ENCODE measurements at places on chromosomes 4 and X. TPM values are rescaled to one million over a fixed set of nuclear protein-coding genes. Genes with fewer than 3 reads are reported as not detected.
A peak's percentile ranks its signal among the peaks of the same experiment; 100 is the strongest.

- no peak overlapping the region for H3K27ac ChIP-seq
- peak overlapping the region; percentile 75 for H3K4me3 ChIP-seq
- H3K4me1 ChIP-seq = peaks cover 7% of the 10 kb centered on the region
- no peaks in the 10 kb centered on the region for H3K36me3 ChIP-seq
Observed at GRCh38 chr4:145732001-145732815, 52.3 kb downstream of the C4orf51 start.

GRCh38 chr4:32876546-32876945, 2156.4 kb downstream of the PCDH7 start:
- no peak overlapping the region for H3K27ac ChIP-seq
- no peaks in the 10 kb centered on the region for H3K36me3 ChIP-seq
- no peak for DNase-seq
- H3K4me3 ChIP-seq = no peak overlapping the region
- no peaks in the 10 kb centered on the region for H3K27me3 ChIP-seq

DNA sequence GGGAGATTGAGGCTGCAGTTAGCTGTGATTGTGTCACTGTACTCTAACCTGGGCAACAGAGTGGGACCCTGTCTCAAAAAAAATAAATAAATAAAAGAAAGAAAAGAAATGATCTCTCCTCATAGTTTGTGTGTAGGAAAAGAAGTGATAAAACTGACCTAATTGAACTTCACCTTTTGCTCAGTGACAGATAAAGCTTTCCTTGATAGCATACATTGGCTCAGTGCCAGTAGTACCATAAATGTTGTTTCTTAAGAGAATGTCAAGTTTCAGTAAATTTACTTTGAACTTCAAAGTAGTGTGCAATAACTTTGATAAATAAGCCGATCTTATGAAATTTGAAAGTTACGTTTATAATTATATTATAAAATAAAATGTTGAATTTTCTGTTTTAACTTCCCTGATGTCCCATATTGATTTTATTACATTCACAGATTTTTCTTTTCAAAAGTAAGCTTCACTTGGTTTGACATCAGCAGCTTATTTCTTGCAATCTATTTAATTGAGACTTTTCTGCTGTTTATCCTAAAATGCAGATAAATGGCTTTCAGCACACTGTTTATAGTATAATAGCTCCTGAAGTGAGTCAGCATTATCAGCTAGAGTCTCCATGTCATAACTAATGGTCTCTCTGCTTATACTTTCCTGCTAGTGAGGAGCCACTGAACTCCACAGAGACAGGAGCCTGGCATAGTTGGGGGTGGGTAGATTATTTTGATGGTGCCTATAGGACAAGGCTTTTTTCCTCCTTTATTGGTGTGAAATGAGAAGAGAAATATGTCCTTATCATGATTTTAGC, 330.1 kb downstream of the BMPR1B start:
- DNase-seq = no peak
- H3K36me3 ChIP-seq = no peaks in the 10 kb centered on the region
- no peaks in the 10 kb centered on the region for H3K27me3 ChIP-seq
- H3K27ac ChIP-seq = no peak overlapping the region

GRCh38 chrX:97854086-97854485, 970.4 kb downstream of the RPA4 start:
- no peak overlapping the region for H3K4me3 ChIP-seq
- H3K27me3 ChIP-seq = no peaks in the 10 kb centered on the region
- no peaks in the 10 kb centered on the region for H3K36me3 ChIP-seq
- H3K27ac ChIP-seq = no peak overlapping the region
- no peak for DNase-seq

- no peak for DNase-seq
- no peaks in the 10 kb centered on the region for H3K27me3 ChIP-seq
- H3K4me3 ChIP-seq = no peak overlapping the region
- no peaks in the 10 kb centered on the region for H3K4me1 ChIP-seq
Observed at GRCh38 chr4:66959207-66959606, 586.1 kb downstream of the CENPC start.

DNA sequence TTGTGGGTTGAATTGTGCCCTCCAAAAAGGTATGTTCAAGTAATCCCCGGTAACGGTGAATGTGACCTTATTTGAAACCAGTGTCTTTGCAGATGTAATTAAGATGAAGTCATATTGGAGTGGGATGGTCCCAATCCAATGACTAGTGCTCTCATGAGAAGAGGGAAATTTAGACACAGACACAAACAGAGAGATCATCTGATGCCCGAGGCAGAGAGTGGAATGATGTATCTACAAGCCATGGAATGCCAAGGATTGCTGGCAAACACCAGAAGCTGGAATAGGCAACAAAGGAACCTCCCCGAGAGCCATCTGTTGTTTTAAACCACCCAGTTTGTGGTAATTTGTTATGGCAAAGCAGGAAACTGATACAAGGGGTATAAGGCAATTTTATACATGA, 35.1 kb downstream of the RPS6KA3 start:
- H3K27ac ChIP-seq = no peak overlapping the region
- H3K4me1 ChIP-seq = peaks cover 12% of the 10 kb centered on the region
- no peak overlapping the region for H3K4me3 ChIP-seq
- peaks cover 32% of the 10 kb centered on the region for H3K36me3 ChIP-seq
- no peaks in the 10 kb centered on the region for H3K27me3 ChIP-seq

DNA sequence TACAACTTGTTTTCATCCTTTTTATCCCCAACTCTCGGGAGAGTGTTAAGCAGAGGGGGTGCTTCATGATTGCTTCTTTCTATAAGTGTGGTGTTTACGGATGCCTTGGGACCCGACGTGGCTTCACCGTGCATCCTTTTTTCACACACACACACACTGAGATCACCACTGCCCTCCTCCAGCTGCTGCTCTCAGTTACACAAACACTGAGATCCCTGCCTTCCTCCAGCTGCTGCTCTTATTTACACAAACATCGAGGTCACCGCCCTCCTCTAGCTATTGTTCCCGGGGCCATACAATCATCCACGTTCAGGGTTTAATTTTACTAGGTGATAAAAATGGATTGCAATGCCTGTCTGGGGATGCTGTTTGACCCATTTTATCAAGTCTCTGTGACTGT, 155.4 kb upstream of the FAM9B start:
- no peaks in the 10 kb centered on the region for H3K36me3 ChIP-seq
- H3K4me3 ChIP-seq = no peak overlapping the region

DNA sequence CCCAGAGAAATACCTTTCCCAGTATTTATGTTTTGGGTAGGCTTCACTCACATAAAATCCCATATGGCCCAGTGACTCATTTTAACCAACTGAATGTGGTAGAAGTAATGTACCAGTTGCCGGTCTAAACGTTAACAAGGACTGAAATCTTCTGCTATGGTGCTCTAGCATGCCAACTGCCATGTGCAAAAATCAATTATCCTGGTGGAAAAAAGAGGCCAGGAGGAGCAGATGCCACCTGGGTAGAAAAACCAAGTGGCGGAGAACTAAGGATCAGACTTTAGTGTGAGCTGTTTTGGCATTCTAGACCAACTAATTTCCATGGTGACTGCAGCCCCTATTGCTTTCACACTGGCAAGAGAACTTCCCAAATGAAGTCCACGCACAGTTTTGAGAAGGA, 1660.7 kb upstream of the ADGRL3 start:
- no peak for DNase-seq
- no peak overlapping the region for H3K27ac ChIP-seq
- H3K27me3 ChIP-seq = no peaks in the 10 kb centered on the region
- H3K36me3 ChIP-seq = no peaks in the 10 kb centered on the region

DNA sequence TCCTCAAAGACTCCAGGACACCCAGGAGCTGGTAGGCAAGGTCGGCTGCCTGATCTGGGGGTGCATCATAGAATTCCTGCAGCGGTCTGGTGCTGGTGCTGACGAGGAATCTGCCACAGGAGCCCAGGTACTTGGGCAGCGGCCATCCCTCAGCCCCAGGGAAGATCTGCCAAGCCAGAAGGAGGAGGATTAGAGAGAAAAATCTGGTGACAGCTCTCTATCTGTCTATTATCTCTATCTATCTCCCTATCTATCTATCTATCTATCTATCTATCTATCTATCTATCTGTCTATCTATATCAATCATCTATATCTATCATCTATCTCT, 46.7 kb downstream of the DIPK2B start:
- no peak overlapping the region for H3K27ac ChIP-seq
- H3K27me3 ChIP-seq = no peaks in the 10 kb centered on the region
- H3K36me3 ChIP-seq = no peaks in the 10 kb centered on the region
- no peaks in the 10 kb centered on the region for H3K4me1 ChIP-seq
- DNase-seq = no peak

DNA sequence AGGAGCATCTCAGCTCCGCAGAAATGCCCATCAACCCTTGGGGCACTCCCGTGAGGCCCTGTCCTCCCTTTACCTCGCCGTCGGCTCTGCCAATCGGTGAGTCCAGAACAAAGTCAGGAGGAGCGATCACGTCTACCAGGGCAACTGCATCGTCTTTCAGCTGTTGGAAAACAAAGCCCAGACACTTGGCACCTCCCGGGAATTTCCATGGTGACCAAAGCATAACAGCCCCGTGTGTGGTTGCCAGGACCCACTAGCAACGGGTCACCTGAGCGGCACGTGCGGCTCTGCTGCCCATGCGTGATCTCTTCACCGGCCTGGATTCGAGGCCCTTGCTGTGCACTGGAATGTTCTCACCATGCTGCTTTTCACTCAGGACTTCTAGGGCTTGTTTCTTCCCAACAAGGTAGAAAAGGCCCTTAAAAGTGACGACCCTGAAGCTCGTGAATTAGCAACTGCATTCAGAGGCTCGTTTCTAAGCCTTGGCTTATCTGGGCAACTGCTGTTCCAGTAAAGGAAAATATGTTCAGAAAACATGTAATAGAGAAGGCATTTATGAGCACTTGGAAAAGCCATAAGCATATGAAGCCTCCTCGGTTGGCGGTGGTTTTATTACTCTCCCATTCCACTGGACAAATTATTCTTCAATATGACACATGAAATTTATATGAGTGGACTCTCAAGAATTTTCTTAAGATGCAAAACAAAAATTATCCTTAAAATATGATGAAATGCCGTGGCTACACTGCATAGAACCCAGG, 69.5 kb downstream of the ACOX3 start:
- no peak overlapping the region for H3K4me3 ChIP-seq
- no peaks in the 10 kb centered on the region for H3K27me3 ChIP-seq
- H3K27ac ChIP-seq = no peak overlapping the region
- H3K36me3 ChIP-seq = peaks cover 5% of the 10 kb centered on the region
- H3K4me1 ChIP-seq = no peaks in the 10 kb centered on the region

DNA sequence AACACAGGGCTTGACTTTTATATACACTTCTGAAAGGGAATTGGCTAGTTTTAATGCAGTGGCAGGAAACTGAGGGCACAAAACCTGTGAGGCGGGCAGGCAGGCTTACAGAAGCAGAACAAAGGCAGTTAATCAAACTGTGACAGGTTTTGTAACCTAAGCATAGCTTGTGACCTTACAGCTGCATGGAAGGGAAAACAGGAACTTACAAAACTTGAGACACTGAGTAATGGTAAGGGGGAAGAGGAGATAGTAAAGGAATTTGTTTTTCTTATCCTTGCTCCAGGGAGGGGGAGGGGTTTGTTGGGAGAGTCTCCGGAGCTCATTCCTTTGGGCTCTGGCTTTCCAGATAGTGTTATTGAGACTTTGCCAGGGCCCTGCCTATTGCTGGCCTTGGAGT, 55.6 kb downstream of the SLITRK4 start:
- no peak overlapping the region for H3K4me3 ChIP-seq
- no peaks in the 10 kb centered on the region for H3K27me3 ChIP-seq
- H3K4me1 ChIP-seq = no peaks in the 10 kb centered on the region
- H3K27ac ChIP-seq = no peak overlapping the region

DNA sequence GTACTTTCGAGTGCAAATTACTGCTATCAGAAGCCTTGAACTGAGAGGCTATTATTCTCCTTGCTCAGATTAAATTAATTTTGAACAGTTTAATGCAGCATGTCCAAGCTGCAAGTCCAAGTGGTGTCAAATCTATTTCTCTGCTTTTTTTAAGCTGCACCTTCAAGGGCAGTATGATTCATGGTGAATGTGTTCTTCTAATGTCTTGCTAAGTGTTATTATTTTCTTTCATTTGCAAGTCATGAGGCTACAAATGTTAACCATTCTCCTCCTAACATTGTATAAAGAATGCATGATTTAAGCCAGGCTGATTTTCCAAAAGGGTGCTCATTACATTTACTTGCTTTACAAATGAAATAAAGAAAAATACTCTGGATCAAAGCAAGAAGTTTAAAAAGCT, 200.4 kb downstream of the TEX13C start:
- H3K27ac ChIP-seq = no peak overlapping the region
- H3K4me1 ChIP-seq = no peaks in the 10 kb centered on the region
- H3K36me3 ChIP-seq = no peaks in the 10 kb centered on the region
- no peak overlapping the region for H3K4me3 ChIP-seq
- H3K27me3 ChIP-seq = no peaks in the 10 kb centered on the region

Gene PYURF
- total RNA-seq = 54.2 TPM

Gene PRRG3
- not detected for total RNA-seq

Gene DDIT4L
- 0.49 TPM for total RNA-seq

Gene CXXC4
- not detected for total RNA-seq

Gene ITIH6
- total RNA-seq = not detected

All from activated naive CD4-positive, alpha-beta T cell treated with anti-CD3 and anti-CD28 coated beads for 36 hours (primary cell).